ENCODE measurements at places on chromosomes 13 and 19. TPM values are rescaled to one million over a fixed set of nuclear protein-coding genes. Genes with fewer than 3 reads are reported as not detected.

GRCh38 chr19:42005504-42005903, 11.5 kb upstream of the ATP1A3 start:
- no peak overlapping the region for H3K4me3 ChIP-seq
- H3K36me3 ChIP-seq: peaks cover 15% of the 10 kb centered on the region
- DNase-seq: no peak

KLK6 gene
- 15.4 TPM for total RNA-seq

KIR3DL1 gene
- not detected for total RNA-seq

DNA sequence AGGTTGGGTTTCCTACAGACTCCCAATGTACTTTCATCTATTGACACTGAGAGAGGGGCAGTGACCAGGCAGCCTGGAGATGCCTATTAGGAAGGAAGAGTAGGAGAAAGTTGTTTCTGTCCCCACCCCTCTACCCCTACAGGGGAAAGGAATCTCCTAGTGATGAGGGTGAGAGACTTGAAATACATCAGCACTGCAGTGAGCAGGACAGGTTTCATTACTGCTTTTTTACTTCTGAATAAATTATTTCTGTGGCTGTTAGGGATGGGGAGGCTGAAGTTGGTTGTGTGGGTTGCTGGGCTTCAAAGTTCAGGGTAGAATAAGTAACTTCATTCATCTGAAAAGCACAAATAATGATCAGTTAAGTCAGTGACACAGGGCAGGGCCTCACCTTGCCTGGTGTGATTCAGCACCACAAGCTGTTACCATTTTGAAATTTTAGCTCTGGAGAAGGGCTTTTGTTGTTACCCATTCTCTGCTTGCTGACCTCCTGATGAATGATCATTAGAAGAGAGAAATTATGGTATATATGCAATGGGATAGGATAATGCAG, 19.3 kb downstream of the CEACAM1 start:
- no peak overlapping the region for H3K27ac ChIP-seq
- no peak for DNase-seq
- no peaks in the 10 kb centered on the region for H3K4me1 ChIP-seq
- H3K27me3 ChIP-seq: no peaks in the 10 kb centered on the region

PTGIR gene
- total RNA-seq: 5.0 TPM

GRCh38 chr19:34179066-34179465, 6.8 kb downstream of the LSM14A start:
- peaks cover 3% of the 10 kb centered on the region for H3K36me3 ChIP-seq
- H3K27ac ChIP-seq: peak overlapping the region; percentile 44
- H3K4me3 ChIP-seq: no peak overlapping the region
- no peak for DNase-seq

GRCh38 chr13:95192998-95193397, 108.3 kb downstream of the ABCC4 start:
- no peak for DNase-seq
- H3K27ac ChIP-seq: no peak overlapping the region
- H3K27me3 ChIP-seq: no peaks in the 10 kb centered on the region
- H3K4me3 ChIP-seq: no peak overlapping the region
- no peaks in the 10 kb centered on the region for H3K4me1 ChIP-seq
- peaks cover 5% of the 10 kb centered on the region for H3K36me3 ChIP-seq

DNA sequence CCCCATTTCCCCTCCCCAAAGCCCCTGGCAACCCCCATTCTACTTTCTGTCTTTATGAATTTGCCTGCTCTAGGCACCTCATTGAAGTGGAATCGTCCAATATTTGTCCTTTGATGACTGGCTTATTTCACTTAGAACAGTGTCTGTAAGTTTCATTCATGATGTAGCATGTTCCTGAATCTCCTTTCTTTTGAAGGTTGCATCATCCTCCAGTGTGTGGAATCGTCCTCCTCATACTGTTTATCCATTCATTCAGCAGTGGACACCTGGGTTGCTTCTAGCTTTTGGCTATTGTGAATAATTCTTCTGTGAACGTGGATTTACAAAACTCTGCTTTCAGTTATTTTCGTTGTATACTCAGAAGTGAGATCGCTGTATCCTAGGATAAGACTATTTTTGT, 161.2 kb upstream of the RNF113B start:
- H3K36me3 ChIP-seq: peaks cover 26% of the 10 kb centered on the region
- no peak for DNase-seq
- H3K27ac ChIP-seq: no peak overlapping the region

- peak overlapping the region; percentile 77 for H3K4me3 ChIP-seq
- peaks cover 39% of the 10 kb centered on the region for H3K27me3 ChIP-seq
- H3K27ac ChIP-seq: no peak overlapping the region
- no peaks in the 10 kb centered on the region for H3K36me3 ChIP-seq
These were observed 717 bp upstream of the NALCN start for GRCh38 chr13:101417043-101417406.

DNA sequence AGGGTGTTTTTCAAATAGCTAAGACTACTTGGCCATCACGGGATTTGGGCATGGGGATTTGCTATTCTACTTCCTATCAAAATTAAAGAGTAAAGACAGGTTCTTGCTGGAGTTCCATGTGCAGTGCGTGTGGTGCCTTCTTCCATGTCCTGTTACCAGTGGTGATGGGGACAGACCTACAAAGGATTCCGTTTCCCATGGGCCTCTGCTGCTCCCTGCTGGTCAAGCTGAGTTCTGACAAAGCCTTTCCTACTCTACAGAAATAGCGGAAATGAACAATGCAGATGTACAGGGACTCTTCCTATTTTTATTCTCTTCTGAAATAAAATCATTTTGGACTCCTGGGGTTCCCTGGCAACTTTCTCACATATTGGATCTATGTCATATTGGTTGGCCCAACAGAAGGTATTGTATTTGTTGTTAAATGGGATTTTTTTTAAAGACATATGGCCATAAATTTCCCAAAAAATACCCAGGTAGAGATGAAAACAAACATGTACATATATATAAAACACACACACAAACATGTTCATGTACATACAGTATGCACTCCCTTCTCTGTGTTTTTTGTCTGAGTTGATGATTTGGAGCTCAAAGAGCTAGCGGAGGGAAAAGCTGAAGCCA, 90.5 kb upstream of the SLC15A1 start:
- H3K27me3 ChIP-seq: no peaks in the 10 kb centered on the region
- no peaks in the 10 kb centered on the region for H3K36me3 ChIP-seq
- DNase-seq: peak; percentile 45
- peaks cover 9% of the 10 kb centered on the region for H3K4me1 ChIP-seq
- H3K27ac ChIP-seq: no peak overlapping the region
- H3K4me3 ChIP-seq: no peak overlapping the region

KIR2DL3 gene
- total RNA-seq: not detected

GRCh38 chr13:114070098-114070799, 62.2 kb downstream of the RASA3 start:
- no peak overlapping the region for H3K27ac ChIP-seq
- H3K27me3 ChIP-seq: no peaks in the 10 kb centered on the region
- H3K4me1 ChIP-seq: peaks cover 26% of the 10 kb centered on the region
- peaks cover 1% of the 10 kb centered on the region for H3K36me3 ChIP-seq
- H3K4me3 ChIP-seq: no peak overlapping the region
- DNase-seq: peak; percentile 14

DNA sequence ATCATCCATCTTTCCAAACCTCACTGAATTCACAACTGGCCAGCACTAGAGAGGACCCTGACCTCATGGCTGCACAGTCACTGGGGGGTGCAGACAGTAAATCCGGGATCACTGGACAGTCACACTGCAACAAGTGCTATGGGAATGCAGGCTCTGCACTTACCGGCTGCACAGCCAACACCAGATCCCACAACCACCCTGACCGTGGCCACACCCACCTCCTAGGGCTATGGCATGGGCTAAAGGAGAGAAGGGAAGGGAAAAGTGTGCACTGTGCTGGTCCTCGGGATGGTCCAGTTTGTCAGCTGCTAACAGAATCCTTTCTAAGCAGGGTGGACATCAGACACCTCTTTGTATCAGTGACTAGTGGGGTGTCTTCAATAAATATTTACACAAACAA, 118.2 kb downstream of the MIPEP start:
- DNase-seq: no peak
- no peaks in the 10 kb centered on the region for H3K36me3 ChIP-seq
- peaks cover 49% of the 10 kb centered on the region for H3K4me1 ChIP-seq
- peak overlapping the region; percentile 62 for H3K27ac ChIP-seq

CADM4 gene
- total RNA-seq: 47.1 TPM

EXOC3L2 gene
- 1.4 TPM for total RNA-seq

CACNA1A gene
- 0.89 TPM for total RNA-seq

GRCh38 chr13:67620665-67621064, 390.5 kb upstream of the PCDH9 start:
- H3K4me1 ChIP-seq: peaks cover 3% of the 10 kb centered on the region
- H3K27me3 ChIP-seq: no peaks in the 10 kb centered on the region
- no peak for DNase-seq
- no peak overlapping the region for H3K4me3 ChIP-seq

EMC10 gene
- total RNA-seq: 175 TPM

GRCh38 chr13:108227651-108228272, 9.6 kb downstream of the ABHD13 start:
- peak overlapping the region; percentile 77 for H3K27ac ChIP-seq
- H3K4me1 ChIP-seq: peaks cover 36% of the 10 kb centered on the region
- no peak overlapping the region for H3K4me3 ChIP-seq
- no peak for DNase-seq
- peaks cover 9% of the 10 kb centered on the region for H3K36me3 ChIP-seq

PLK5 gene
- total RNA-seq: 0.38 TPM

Measured in mesothelial cell of epicardium (in vitro differentiated cells).